ENCODE measurements at places on chromosomes 16 and 17.

DNA sequence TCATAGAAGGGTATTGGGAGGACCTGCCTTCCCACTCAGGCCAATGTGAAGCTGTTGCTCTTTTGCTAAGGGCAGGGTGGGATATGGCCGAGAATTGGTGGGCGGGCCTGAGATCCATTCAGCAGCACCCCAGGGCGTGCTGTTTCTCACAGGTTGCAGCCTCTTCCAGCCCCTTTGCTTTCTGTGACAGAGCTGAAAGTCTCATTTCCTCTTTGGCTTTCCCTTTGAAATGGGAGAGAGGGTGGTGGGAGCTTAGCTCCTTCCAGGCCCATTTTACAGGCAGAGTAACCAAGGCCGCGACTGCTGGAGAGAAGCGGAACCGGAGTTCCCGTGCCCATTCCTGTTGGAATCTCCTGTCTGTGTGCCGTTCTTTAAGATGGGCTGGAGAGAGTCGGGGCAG is 183.0 kb downstream of the RAB11FIP4 start:
- no peak for DNase-seq

GRCh38 chr16:84068783-84069462 is 26.3 kb upstream of the SLC38A8 start:
- DNase-seq: no peak

DNA sequence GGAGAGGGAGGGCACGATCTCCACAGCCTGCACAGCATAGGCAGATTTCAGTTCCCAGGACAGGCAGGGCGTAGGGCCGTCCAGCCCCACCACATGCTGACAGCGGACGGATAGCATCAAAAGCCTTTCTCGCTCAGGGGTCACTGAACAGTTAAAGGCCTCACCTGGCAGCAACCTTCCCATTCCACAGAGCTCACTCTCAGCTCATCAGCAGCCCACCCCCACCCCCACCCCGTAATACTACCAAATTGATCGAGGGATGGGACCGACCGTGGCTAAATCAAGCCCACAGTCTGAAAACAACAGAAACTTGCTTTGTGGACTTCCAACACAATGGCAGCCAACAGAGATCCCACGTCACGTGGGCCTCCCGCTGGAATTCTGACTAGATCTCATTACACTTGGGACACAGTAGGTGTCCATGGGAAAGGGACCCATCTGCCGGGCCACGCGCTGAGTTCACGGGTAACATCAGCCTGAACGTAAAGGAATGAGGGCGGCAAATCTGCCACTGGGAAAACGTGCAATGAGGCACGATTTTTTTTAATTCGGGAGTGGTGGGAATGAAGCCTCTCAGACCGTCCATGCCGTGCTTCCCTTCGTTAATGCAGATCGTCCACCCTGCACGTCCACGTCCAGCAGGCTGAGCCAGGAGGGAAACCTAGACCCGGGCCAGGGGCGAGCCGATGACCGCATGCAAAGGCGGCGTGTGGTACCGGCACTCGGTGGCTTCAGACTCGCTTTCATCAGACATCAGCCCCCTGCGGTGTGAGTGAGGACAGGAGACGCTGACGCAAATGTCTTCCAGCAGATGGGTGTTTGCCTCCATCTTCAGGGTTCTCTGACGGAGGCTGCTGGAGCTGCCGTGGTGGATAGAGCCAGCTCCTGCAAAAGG is 92.1 kb downstream of the TBC1D16 start:
- DNase-seq: no peak

DNA sequence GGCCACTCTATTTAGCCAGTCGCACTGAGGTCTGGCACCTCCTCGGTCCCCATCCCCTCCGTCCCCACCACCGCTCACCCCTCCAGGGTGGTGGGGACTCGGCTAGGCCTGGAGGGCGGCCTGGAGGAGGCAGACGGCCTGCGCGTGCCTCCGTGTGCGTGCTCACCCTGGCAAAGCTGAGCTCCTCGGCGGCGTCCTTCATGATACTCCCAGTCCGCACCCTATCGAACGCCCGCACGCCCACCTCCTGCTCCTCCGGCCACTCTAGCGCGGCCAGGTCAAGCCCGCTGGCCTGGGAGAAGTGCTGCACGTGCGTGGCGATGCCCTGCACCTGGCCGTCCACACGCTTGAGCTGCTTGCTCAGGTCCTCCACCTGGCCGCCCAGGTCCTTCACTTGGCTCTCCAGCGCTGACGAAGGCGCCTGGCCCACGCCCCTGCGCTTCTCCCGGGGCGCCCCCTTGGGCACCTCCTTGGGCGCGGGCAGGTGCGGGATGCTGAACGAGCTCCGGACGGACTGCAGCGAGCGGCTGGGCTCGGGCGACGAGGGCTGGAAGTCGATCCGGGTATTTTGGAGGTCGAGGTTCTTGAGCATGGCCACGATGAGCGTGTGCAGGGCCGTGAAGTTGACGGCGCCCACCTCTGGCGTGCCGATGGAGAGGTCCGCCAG is 644 bp downstream of the QRICH2 start:
- DNase-seq: no peak

DNA sequence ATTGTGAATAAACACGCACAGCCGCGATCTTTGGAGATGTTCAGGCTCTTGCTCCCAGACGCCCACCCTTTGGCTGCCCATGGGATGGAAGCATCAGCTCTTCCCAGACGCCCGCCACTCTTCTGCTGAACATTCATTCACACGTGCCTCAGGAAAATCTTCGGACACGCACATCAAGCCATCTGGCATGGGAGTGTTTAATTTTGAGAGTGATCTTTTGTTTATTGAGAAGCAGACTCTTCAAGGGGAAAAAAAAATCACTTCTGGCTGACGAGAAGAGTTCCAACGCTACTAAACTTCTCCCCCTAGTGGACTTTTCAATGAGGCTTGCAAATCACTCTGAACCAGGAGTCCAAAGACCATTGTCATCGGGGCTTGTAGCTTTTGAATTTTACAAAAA is 62.0 kb upstream of the NUDT7 start:
- peak; percentile 54 for DNase-seq

DNA sequence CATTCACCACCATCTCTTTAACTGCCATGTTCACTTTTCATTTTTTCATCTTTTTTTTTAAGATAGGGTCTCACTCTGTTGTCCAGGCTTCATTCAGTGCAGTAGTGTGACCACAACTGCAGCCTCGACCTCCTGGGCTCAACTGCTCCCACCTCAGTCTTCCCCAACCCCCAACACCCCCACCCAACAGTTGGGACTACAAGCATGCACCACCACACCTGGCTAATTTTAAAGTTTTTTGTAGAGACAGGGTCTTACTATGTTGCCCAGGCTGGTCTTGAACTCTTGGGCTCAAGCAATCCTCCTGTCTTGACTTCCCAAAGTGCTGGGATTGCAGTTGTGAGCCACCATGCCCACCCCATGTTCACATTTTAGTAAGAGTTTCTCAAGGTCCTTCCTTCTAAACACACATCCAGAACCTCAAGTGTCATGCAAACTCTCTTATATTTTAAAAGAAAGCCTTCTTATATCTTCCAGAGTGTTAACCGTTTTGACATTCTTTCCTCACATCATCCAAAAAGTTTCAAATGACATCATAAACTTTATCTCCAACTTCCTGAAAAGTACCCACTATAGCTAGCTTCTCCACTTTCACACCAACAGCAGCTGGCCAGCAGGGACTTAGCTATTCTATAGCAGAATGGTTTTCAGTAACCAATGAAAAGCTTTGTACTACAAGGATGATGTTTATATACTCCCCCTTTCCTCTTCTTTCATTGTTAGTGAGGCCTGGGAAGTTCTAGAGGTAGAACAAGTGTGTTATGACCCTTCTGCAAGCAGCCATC is 49.3 kb downstream of the TRAF4 start:
- DNase-seq: no peak

Data from SW480 (cell line).